NCI-H1930 (cell line): ENCODE measurements at places on chromosomes 7 and 10.

DNA sequence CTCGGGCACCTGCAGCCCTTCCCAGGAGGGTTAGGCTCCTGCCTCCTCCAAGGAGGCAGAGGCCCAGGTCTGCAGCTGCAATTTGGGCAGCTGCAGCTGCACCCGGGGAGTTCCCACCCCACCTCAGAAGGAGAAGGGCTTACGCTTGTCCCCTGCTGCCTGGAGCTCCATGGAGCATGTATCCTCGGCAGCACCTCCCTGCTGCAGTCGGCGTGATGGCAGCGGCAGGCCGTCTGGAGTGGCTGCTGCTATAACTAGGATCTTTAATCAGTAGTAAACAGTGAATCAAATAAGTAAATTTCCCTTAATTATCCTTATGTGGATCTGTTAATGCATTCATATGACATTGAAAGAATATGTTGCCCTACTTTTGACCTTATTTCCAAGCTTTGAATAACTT, 167.0 kb downstream of the PON1 start:
- DNase-seq: no peak

DNA sequence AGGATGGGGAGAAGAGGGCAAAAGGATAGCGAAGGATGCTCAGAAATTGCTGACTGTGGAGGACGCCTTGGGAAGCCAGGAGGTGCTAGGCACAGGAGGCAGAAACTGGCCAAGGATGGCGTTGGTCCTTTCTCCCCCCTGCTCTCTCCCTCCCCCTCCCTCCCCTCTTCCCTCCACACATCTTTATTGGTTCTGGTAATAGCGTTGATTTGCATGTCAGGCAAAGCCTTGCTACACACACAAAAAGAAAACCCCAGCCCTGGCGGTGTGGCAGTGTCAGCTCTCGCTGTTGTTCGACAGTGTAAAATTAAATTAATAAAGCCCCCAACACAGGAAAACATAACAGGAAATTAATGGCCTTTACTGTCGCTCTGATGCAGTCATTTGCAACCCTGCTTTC, 47.2 kb downstream of the PAX2 start:
- DNase-seq: no peak

DNA sequence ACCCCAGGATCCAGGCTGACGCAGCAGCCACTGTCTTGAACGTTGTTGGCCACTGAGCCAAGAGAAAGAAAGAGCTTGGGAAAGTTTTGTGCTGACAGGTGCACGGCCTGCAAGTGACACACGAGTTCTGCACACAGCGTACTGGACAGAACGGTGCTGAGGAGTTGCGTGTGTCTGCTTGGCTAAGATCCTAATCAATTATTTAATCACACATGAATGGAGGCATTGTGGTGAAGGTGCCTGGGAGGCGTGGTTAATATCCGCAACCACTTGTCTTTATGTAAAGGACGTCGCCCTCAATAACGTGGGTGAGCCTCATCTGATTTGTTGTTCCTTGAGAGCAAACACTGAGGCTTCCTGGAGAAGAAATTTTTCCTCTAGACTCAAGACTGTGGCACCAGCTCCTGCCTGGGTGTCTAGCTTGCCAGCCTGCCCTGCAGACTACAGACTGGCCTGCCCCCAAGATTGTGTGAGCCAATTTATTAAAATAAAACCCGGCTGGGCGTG, 16.6 kb upstream of the GNA12 start:
- no peak for DNase-seq

GRCh38 chr10:123422261-123422660, 243.9 kb upstream of the GPR26 start:
- no peak for DNase-seq

- no peak for DNase-seq
Measured at GRCh38 chr7:133568544-133568943, 315.7 kb downstream of the EXOC4 start.

DNA sequence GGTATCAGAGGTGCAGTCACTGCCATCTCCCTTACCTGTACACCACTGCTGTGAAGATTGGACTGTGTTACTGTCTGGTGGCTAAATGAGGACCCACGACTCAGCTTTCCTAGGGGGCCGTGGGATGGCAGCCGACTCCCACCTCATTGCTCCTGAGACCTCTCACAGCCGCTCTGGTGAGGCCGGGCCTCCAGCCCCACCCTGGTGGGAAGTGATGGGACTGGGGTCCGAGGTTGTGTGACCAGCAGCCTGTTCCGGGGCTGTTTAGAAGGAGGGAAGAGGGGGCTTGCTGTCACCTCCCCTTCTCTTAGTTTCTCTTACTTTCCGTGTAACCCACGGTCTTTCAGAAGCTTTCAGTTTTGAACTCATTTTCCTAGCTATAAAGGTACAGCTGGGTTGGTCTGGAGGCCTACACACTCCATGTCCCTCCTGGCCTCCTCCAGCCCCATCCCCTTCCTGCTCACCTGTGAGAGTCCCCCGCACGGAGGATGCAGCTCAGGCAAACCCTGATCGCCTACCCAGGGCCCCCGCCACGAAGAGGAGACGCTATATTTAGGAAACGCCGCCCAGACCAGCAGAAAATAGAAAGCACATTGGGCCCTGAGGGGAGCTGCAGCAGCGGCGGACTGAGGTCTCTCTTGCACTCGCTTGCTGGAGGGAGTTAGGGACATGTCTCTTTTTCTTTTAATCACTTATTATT, 4.6 kb downstream of the EMX2 start:
- no peak for DNase-seq

DNA sequence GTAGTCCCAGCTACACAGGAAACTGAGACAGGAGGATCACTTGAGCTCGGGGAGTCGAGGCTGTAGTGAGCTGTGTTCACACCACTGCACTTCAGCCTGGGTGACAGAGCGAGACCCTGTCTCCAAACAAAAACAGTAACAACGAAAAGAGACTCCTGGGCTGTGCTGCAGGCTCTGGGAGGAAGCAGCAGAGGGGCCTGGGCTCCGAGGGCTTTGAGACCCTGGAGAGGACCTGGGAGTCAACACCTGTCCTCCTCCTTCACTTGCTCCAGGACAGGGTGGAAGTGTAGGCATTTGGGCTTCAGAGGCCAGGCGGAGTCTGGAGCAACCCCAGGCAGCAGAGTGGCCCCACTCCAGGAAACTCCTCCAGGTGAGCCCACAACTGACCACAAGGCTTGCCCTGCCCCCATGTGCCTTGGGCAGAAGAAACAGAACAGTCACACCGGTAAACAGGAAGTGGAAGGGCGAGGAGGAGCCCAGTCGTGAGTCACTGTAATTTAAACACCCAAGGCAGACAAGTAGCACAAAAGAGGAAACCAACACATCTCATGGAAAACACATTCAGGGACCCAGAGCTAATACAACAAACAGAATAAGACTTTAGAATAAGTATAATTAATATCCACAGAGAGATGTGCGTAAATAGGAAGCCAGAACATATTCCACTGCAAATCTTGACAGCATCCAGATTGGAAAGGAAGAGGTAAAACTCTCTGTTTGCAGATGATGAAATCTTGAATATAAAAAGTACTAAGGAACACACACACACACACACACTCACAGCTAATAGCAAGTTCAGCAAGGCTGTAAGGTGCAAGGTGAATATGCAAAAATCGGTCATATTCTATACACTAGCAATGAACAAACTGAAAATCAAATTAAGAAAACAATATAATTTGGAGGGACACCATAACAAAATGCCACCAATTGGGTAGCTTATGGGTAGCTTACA, 20.5 kb upstream of the RASGEF1A start:
- DNase-seq: no peak

GRCh38 chr7:90777041-90777440, 180.9 kb downstream of the CDK14 start:
- no peak for DNase-seq

DNA sequence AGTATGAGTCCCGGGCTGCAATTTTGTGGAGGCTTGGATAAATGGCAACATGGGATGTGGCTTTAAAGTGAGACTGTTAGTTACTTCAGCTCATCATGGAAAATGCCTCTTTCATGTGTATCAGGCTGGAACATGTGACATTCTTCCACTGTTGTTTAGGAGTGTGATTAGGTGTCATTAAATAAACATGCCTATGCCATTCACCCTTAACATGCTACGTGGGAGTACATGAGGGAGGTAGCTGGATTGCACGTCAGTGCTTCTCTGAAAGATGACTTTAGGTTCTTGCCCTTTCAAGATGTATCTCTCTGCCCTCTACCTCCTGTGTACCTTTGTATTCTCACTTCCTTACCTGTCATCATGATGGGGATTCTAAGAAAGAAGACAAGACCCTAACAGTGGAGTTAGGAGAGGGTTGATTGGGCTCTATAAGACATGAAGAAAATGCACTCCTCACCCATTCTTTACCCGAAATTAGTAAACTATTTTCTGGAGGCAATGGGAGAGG, 8.9 kb downstream of the AKR1E2 start:
- DNase-seq: no peak

DNA sequence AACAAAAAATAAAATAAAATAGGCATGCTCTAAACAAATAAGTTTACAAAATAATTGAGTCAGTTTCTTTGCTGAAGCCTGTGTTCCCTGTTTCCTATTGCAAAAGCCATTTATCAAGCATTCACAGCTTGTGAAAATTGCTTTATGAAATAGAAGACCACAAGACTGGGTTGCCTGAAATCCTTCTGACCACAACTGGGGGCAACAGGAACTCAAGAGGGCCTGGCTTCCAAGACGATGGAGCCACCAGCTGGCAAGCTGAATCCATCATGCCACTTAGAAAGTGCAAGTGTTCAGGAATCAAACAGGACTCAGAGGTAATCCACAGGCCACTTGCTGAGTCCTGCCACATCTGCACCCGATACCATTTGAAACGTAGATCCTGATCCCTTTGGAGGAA, 752 bp upstream of the ABCA13 start:
- no peak for DNase-seq

DNA sequence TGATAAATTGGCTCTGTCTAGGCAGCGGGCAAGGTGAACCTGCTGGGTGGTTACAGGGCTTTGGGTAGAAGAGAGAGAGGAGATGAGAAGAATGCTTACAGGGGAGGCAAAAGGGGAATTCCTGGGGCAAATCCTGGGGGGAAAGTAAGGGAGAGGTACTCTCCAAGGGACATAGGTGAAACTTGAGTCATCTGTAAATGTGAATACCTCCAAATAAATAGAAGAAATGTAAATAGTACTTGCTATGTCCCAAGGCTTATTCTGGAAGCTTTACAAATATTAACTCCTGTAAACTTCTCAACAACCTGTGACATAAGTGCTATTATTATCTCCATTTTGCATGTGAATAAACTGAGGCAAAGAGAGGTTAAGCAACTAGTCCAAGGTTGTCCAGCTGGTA, 57.7 kb upstream of the CDK13 start:
- DNase-seq: no peak

DNA sequence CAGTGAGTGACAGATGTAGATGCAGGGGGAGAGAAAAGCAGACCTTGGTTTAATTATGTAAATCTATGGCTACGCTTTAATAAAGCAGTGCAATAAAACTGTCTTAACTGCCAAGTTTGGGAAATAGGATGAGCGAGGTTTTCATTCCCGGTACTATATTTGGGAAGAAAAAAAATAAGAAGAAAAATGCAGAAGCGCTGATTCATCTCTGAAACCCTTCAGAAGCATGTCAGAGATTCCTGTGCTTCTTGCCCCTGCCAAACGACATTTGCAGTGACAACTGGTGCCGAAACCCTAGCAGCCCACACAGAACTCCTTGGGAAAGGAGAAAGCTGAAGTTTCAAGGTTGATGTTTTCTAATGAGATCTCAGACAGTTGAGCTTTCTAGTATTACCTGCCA, 380.7 kb downstream of the REEP3 start:
- DNase-seq: no peak

DNA sequence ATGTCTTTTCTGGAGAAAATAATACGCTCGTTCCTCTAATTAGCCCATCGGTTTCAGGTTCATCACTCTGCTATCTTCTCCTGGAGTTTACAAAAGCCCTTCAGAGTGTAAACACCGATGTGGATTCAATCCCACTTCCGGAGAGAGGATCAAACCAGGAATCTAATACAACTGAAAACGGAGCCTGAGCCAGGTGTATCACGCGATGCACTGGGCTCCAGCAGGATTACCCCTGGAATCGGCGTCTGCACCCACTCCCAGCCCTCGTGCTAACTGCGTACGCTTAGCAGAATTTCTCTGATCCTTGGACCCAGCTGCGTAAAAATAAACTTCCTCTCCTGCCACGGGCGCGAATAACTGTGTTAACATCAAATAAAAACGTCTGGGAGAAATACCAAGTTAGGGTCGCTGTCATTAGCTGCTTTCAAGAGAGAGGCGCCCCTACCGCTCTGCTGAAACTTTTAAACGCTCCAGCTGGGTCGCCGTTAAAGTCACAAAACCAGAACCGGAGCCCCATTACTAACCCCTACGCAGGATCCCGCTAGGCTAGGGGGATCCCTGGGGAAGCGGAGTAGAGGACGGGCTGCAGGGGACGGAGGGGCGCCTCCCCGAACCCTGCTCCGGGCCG, 502 bp downstream of the ZNF3 start:
- no peak for DNase-seq

- no peak for DNase-seq
Measured at GRCh38 chr10:15494850-15495506, 123.9 kb upstream of the FAM171A1 start.

DNA sequence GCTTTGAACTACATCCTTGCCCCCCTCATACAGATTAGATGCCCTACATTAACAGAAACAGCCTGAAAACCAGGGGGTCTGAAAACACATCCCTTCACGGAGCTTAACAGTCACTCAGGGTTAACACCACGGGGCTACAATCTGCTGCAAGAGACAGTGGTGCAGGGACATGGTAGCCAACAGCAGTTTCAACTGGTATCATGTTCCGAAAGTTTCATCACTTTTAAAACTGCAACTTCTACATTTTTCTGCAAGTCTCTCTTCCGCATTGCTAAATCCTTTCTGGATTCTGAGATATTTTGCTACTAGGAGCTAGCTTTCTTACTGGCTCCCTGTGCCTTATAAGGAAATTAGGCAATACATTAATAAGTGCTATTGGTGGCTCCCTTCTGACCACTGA, 92.6 kb downstream of the JAZF1 start:
- DNase-seq: no peak

- no peak for DNase-seq
Measured at GRCh38 chr7:25815711-25816110, 336.3 kb upstream of the NFE2L3 start.

DNA sequence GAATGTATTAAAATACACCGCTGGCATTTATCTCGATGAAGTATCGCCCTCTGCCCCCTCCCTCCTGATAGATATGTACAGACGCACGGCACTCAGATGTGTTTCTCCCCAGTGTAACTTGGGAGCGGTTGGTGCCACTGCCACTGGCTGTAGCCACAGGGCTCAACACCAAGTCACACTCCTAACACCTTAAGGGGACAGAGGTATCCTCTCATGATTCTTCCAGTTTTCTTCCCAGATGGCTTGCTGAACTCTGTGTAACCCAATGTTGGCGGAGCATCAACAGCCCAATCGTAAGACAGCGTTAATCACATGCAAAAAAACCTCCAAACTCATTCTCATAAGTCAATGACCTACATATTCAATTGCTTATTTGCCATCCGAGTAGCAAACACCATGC, 35.5 kb downstream of the CTBP2 start:
- DNase-seq: no peak

DNA sequence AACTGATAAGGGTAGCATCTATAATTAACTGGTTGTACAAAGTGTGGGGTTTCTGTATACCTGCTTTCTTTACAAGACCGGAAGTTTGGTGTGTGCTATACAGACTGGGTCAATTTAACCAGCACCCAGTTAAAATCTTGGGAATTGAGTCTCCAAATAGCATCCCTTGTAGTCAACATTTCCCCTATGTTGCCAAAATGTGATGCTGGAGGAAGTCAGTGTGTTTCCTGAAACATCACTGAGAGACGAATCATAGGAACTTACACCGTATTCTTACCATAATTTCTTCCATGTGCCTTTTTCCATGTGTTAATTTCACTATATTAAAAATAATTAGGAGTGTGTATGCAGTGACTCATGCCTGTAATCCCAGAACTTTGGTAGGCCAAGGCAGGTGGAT, 1.7 kb downstream of the AKR1C4 start:
- DNase-seq: no peak
